Activated T-helper 1 cell treated with anti-CD3 and anti-CD28 coated beads, Interleukin-12 subunit alpha, Interleukin-12 subunit beta, Interleukin-2, Interleukin-4 antibody, amounts not matched to agents 30 ng/mL and 10 ng/mL and 1 ng/mL, durations not matched to agents 14 hours and 24 hours and 36 hours (primary cell): ENCODE measurements at places on chromosomes 7 and 10. TPM values are rescaled to one million over a fixed set of nuclear protein-coding genes. Genes with fewer than 3 reads are reported as not detected.

Gene OLAH
- 0.44 and 0.88 TPM in 2 replicates for total RNA-seq

Gene EPHA1
- not detected in 2 replicates for total RNA-seq

Gene MBL2
- not detected in 2 replicates for total RNA-seq

Gene LRRD1
- not detected in 2 replicates for total RNA-seq

Gene LRRC72
- total RNA-seq, result not detected in 2 replicates

Gene NPC1L1
- not detected in 2 replicates for total RNA-seq

Gene SLC18A3
- not detected in 2 replicates for total RNA-seq

Gene PRKCQ
- 45.9 and 50.4 TPM in 2 replicates for total RNA-seq

Gene RBP4
- total RNA-seq, result not detected in 2 replicates

Gene TBXAS1
- 2.4 and 3.1 TPM in 2 replicates for total RNA-seq

Gene KLF6
- total RNA-seq, result 110 and 113 TPM in 2 replicates

GRCh38 chr10:116849248-116850057, at the start of gene ENO4:
ENO4 (plus strand) TSS chr10:116849499; CDS start chr10:116849567, 68 bp downstream.
- DNase-seq, result no peak

DNA sequence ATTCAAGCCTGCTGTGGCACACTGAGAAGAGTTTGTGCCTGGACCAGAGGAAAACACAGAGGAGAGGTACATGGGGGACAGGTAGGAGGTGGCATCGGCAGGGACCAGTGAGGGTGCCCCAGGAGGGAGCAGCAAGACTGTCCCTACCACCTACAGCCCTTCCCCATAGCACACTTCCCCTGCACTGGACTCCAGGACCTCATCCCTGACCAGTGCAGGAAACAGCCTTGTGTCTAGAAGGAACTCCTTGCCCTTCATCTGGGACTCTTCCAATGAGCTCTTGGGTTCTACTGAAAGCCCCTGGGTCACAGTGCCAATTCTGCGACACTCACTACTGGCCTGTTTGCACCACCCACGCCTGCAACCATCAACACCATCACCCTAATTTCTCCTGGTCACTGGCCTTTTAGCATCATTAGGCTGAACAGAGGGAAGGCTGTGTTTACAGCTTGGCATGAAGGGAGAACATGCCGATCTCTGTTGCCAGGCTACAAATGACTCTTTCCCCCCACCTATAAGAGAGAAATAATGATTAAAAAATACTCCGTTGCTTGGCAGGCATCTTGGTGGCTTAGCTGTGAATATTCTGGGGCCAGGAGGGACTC, 371.9 kb upstream of the ZMIZ1 start:
- DNase-seq, result no peak

DNA sequence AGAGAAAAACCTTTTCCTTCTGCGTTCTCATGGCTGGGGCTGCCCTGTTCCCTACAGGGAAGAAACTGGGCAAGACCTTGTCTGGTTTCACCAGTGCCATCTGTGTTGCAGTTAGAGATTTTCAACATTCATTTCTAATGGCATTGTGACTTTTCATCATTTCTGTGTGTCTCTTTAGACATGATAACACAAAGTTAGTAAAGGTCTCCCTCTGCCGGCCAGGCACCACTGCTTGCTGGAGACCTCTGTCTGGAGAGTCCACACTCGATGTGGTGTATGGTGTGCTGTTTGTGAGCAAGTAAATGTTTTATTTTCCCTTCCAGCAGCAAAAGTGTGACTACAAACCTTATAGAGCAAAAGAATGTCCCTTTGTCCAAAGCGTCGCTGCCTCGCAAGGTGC, 213.5 kb downstream of the PAXIP1 start:
- DNase-seq, result no peak

GRCh38 chr7:129468547-129468946, 33.8 kb upstream of the SMKR1 start:
- DNase-seq, result no peak

- DNase-seq, result no peak
Observed at GRCh38 chr7:81664304-81664703, 105.5 kb downstream of the HGF start.

GRCh38 chr10:3805791-3806461, 20.9 kb upstream of the KLF6 start:
- DNase-seq, result no peak

DNA sequence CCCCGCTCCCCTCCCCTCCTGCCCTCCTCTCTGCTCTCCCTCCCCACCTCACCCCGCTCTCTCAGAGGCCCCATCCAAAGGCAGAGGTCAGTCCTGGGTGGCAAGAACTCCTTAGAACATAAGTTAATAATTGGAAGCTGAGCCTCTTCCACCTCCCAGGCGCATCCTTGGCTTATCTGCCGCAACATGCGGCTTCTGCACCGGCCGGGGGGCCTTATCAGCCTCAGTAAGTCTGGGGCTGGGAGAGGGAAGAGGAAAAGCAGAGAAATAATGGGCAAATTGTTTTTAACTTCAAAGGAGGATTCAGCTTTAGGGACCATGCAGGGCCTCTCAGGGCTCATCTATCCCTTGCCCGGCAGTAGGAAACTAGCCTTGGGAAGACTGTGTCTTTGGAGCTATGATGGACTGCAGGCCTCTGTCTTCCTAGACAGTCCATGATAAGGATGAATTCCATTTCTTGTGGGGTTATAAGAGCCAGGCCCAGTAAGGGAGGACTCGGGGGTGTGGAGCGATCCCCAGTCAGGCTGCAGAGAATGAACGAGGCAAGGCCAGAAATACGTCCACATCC, 411.6 kb downstream of the PLXNA4 start:
- DNase-seq, result no peak

DNA sequence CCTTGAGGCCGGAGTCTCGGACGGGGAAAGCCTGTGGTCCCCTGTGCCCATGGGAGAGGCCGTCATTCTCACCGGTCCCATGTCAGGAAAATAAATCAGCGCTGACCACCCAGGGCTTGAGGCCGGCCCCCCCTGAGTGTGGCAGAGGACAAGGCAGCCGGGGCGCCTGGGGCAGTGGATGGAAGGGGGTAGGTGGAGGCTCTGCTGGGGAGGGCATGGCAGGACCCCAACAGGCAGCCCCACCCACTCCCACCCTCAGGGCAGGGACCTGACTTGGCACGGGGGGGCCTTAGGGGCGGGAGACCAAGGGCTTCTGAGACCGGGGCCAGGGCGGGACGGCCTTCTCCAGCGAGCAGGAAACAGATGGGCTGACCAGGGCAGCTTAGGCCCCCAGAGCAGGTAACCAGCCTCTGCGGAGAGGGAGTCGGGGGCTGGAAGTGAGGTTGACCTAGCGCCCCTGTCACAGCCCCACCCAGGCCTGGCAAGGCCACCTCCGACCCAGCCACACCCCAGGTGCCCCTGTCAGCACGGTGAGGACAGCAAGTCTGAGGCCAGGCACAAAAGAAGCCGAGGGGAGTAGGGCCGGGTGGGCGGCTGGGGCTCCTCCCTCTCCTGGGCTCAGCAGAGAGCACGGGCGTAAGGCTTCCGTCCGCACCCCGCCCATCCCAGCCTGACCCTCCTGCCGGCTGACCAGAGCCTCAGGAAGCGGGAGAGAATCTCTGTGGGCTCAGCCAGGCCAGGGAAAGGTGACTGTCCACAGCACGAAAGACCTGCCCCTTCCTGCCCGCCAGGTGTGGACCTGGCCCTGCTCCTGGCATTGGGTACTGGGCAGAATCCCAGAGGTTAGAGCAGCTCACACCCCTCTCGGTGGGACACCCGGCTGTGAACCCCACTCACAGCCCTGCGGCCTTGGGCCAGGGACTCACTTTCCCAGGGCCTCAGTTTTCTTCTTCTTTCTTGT, 87.4 kb downstream of the FOXL3 start:
- DNase-seq, result no peak

DNA sequence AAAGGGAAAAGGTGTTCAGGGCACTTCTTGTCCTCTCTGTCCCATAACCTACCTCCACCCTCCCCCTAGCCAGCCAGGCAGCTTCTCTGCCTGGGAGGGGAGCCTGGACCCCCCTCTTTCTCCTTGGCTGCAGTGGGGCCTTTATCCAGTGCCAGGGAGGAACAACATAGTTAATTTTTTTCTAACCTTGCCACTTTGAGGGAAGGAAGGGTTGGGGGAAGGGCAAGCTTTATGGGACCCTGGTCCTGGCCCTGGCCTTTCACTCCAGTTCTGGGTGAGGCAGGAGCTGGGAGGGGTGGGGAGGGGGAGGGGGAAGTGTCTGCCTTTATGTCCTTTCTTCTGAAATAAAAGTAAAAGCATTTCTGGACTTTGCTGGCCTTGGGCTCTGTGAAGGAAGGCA, 4.5 kb downstream of the VGF start:
- no peak for DNase-seq

GRCh38 chr7:16634271-16634738, 11.2 kb downstream of the ANKMY2 start:
- DNase-seq, result no peak

- DNase-seq, result no peak
Observed at GRCh38 chr7:88693131-88693530, 66.4 kb upstream of the ZNF804B start.

GRCh38 chr7:12951397-12951801, 264.0 kb downstream of the ARL4A start:
- DNase-seq, result no peak

GRCh38 chr10:90447831-90448230, 410.0 kb downstream of the HTR7 start:
- no peak for DNase-seq

DNA sequence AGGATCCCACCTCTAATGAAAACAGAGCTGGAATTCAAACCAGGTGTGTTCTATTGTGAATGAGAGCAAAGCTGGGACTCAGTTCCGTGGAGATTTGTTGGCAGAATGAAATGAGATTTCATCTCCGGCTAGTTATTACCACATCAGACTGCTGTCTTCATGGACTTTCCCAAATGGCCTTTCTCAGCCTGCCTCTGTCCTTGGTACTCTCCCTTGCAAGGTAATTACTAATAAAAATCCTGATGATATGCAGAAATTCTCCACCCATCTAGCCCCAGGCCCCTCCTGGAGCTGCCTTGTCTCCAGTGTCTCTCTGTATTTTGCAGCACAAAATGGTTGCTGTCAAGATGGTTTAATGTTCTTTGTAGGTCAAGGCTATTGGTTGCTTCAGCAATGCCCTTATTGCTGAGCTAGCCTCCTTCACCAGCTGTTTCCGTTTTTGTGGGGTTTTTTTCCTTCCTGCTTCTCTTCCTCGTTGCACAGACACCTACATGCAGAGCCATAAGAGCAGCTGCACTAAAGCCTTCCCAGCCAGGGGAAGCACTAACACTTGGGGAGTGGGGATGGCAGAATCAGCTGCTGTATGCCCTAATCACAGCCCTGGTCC, 185.0 kb upstream of the GHITM start:
- DNase-seq, result no peak

GRCh38 chr7:29444267-29444666, 119.4 kb upstream of the PRR15 start:
- DNase-seq, result no peak

DNA sequence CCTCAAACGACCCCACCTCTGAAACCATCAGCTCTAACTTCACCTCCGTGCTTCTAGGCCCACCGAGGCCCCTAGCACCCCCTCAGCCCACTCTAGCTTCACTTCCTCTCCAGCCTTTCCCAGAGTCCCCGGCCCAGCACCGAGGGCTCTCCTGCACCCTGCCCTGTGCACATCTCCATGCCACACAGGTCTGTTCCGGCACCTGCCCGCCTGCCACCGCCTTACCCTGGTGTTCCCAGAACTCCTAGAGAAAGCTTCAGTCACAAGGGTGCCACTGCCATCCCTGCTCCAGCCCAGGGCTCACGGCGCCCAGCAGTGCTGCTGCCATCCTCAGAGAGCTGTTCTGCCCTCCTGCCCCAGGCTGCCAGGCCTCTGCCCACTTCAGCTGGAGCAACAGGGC, 61.3 kb upstream of the INSIG1 start:
- no peak for DNase-seq

- DNase-seq, result no peak
Observed at GRCh38 chr10:48465860-48466521, 138.9 kb downstream of the ARHGAP22 start.

DNA sequence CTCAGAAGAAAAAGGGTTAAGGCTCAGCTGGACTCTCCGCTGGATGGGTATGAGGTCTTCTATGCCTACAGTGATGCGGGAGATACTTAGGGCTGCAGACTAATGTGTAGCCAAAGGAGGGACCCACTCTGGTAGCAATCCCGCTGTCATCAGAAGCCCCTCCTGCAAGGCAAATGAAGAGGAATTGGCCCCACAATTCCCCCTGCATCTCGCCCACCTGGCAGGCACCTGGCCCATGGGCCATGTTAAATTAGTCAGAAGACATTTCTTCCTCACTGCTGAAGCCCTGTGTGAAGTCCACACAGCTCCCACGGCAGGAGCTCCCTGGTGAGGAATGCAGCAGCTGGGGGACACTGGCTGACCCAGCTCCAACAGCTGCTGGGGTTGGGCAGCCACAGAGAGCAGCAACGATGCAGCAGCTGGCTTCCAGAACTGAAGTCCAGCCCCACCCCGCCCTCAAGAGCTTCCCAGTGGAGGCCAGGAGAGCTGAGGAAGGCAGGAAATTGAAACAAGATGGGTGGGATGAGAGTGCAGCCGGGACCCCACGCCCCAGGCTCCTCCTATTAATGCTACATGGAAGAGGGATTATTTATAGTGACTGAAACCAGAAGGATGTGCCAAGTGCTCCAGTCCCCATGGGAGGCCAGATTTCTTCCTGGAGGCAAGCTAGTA, 5.5 kb downstream of the VSTM4 start:
- DNase-seq, result no peak

GRCh38 chr7:5082806-5083205, 37.1 kb downstream of the RBAK start:
- DNase-seq, result no peak

GRCh38 chr7:14303536-14303935, 314.1 kb upstream of the ETV1 start:
- DNase-seq, result no peak

- peak; percentile 27 for DNase-seq
Observed at GRCh38 chr10:95906677-95907455, 909 bp upstream of the CC2D2B start.

DNA sequence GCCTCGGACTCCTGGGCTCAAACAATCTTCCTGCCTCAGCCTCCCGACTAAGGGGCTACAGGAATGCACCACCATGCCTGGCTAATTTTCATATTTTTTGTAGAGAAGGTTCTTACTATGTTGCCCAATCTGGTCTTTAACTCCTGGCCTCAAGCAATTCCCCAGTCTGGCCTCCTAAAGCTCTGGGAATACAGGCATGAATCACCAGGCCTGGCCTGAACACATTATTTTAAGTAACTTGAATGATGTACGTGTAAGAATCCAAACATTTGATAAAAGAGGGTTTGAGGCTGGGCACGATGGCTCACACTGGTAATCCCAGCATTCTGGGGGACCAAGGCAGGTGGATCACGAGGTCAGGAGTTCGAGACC, 13.0 kb upstream of the BAMBI start:
- no peak for DNase-seq

- no peak for DNase-seq
Observed at GRCh38 chr7:142881586-142882337, 3.8 kb downstream of the TRPV6 start.

DNA sequence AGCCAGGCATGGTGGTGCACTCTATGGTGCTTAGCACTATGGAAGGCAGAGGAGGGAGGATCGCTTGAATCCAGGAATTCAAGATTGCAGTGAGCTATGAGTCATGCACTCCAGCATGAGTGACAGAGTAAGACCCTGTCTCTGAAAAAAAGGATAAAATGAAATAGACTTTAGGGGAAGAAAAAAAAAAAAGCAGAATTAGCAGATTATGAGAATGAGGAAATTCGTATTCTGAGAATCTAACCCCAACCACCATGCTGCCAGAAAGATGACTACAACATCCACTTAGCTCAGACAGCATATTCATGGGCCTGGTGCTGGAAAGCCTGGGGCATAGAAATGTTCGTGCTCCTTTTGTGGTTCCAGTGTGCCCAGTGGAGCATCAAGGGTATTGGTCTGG, 63.3 kb downstream of the TMEM26 start:
- DNase-seq, result no peak

GRCh38 chr7:90239050-90239449, 5.9 kb upstream of the CFAP69 start:
- no peak for DNase-seq

- DNase-seq, result no peak
Observed at GRCh38 chr10:131115801-131116200, 195.7 kb downstream of the TCERG1L start.
